NCI-H345 (cell line): ENCODE measurements at places on chromosomes 3 and 15.
A peak's percentile ranks its signal among the peaks of the same experiment; 100 is the strongest.

- DNase-seq: no peak
Observed at GRCh38 chr3:9091486-9092235, 128.4 kb upstream of the RAD18 start.

GRCh38 chr3:78703944-78704343 is 1063.9 kb downstream of the ROBO1 start:
- DNase-seq: no peak

GRCh38 chr3:25144430-25144829 is 283.6 kb upstream of the RARB start:
- DNase-seq: no peak

DNA sequence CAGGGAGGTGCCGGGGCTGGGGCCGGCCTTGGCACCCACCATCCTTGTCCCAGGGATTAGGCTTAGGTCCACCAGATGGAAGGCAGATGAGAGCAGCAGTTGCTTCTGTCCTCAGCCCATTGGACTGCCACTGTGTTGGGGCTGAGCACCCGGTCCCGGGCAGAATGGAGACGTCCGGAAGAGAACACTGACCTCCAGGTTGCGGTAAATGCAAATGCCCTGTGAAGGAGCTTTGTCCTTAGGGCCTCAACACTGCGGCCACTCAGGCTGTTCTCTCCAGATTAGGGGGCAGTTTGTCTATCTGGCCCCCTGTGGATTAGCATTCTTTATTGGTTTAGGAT is at the start of gene SERINC4:
TSS of gene SERINC4 (minus strand) at position 276 of the 341 bp plus-strand sequence. CDS start at position 42, 234 bp downstream.
- DNase-seq: no peak

- no peak for DNase-seq
Observed at GRCh38 chr15:48049736-48050135, 71.1 kb upstream of the SLC24A5 start.

DNA sequence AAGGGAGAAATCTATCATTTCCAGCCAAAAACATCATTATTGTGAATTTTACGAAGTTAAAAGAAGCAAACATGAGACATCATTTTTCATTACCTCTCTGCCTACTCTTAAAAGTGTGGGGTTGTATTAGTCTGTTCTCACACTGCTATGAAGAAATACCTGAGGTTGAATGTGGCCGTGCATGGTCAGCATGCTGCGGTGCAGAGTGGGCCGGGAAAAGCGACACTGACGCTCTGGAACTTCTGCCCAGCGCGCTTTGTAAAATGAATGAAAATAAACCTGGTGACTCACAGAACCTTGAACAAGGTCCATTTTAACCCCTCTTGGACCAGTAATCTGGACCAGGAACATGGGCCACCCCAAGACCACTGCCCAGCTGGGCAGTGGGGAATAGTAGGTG is 31.0 kb upstream of the DNAJC13 start:
- DNase-seq: no peak

GRCh38 chr3:42288385-42288784 is 22.4 kb upstream of the CCK start:
- DNase-seq: peak; percentile 62

GRCh38 chr3:48607519-48607918 is 1.9 kb downstream of the UQCRC1 start:
- DNase-seq: no peak

DNA sequence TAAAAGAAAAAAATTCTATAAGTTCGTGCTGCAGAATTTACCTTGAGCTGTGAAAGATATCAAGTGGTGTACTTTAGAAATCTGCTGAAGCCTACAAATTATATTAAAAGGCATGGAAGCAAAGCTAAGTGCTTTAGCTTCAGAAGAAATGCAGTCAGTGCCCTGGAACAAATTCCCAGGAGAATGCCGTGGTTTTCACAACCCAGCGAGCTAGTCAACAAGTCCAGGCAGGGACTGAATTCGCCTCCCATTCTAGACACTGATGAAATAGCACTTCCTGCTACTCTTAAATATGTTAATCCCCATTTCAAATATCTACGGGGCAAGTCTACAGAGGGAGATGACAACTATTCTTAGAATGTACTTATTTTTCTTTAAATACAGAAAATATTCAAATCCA is 326.4 kb upstream of the IGF1R start:
- peak; percentile 44 for DNase-seq

DNA sequence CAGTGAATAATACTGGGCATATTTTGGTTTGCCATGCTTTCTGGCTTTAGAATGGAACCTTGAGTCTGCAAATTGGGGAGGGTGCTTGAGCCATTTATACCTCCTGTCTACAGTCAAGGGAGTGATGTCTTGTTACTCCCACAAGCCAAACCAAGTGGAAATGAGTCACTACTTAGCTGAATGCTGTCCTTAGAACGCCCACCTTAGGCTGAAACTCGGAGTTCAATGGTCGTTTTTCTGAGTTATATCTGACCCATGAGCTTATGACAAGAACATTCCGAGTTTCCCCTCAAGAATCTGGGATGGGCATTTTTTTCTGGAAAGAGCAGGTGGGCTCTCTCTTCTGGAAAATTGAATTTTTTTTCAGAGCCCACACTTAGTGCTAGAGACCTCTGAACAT is 17.4 kb upstream of the CLDN18 start:
- DNase-seq: no peak

GRCh38 chr3:11128682-11129632 is 25.3 kb upstream of the HRH1 start:
- no peak for DNase-seq

GRCh38 chr3:102722317-102722716 is 287.5 kb downstream of the ZPLD1 start:
- DNase-seq: no peak

DNA sequence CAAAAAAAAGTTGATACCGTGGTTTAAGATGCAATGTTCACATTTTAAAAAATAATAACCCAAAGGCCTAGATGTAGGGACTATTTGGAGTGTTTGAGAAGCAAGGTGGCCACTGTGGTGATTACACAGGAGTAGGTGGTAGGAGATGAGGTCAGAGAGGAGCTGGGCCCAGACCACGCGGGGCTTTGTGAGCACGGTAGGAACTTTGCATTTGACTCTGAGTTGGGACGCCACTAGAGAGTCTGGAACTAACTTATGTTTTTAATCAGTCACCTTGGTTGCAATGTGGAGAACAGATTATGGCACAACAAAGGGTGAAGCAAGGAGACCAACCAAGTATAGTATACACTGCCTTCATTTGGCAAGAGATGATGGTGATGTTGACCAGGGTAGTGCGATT is 351.7 kb downstream of the MECOM start:
- DNase-seq: no peak

DNA sequence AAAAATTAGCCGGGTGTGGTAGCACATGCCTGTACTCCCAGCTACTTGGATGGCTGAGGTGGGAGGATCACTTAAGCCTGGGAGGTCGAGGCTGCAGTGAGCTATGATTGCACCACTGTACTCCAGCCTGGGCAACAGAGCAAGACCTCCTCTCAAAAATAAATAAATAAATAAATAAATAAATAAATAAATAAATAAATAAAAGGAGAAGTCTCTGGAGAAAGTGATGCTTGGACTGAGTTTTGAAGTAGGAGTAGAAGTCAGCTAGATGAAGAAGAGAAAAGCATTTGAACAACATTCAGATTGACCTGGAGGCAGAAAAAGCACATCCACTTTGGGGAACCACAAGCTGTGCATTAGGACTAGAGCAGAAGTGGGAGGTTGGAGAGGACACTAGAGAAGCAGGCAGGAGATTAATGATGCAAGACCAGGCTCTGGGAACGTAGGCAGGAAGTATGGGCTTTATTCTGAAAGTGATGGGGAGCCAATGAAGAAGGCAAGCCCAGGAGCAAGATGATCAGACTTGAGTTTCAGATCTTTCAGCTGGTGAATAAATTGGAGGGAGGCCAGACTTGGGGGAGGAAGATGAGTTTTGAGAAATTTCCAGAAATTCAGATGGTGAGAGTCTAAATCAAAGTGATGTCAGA is 48.7 kb downstream of the KLHL6 start:
- DNase-seq: no peak

GRCh38 chr15:79341396-79341795 is 30.5 kb downstream of the TMED3 start:
- DNase-seq: no peak

- no peak for DNase-seq
Observed at GRCh38 chr15:77025083-77025901, 30.4 kb downstream of the PSTPIP1 start.

DNA sequence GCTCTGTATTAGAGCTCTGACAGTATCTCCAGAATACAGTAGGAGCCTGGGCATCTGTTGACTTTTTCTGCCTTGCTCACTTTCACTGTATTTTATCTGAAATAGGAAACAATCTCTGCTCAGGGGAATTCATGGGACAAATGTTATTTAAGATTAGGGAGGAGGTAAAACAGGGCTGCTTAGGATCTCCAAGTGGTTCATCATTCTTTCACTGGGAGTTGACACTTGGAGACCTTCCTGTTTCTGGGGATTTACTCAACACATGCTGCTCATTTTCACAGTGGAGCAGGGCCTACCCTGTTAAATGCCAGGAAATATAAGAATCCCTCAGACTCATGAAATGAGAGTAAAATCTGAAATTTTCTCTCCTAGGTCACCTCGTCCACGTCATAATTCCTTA is 185.5 kb downstream of the GAP43 start:
- no peak for DNase-seq

DNA sequence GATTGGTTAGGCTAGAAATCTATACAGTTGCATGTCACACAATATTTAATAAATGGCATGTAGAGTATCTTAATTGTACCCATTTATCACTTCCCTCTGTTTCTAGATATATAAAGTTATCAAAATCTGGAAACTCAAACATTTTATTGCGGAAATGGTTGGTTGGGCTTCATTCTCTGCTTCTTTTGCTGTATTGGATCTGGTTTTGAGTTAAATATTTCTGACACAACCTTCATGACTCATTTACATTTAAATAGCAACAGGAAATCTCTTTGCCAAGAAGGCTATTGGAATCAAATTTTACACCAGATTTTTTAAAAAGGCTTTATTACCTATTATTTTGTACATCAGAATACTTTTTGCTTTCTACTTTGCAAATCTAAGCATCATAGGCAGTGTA is 153.8 kb downstream of the EBLN2 start:
- no peak for DNase-seq

DNA sequence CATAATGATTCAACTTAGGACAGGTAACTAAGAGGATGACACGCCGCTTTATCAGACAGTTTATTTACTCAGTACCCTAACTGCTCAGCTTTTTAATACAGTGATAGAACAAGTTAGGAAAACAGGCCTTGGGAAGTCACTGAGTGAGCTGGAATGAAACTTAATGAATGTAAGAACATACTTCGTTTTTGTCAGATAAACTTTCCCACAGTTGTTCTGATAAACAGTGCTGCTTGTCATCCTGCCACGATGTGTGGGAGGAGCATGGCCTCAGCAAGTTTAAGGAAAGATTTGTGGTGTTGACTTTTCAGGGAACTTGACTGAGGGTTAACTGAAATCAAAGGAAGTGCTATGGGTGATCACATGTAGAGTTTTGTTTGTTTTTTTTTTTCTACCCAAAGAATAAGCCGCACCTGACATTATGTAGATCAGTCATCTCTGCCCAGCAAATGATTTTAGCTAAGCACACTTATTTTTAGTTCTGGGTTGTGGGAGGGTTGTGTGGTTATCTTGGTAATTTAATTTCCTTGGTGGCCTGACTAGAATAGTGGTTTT is 5.6 kb upstream of the P2RY14 start:
- no peak for DNase-seq

DNA sequence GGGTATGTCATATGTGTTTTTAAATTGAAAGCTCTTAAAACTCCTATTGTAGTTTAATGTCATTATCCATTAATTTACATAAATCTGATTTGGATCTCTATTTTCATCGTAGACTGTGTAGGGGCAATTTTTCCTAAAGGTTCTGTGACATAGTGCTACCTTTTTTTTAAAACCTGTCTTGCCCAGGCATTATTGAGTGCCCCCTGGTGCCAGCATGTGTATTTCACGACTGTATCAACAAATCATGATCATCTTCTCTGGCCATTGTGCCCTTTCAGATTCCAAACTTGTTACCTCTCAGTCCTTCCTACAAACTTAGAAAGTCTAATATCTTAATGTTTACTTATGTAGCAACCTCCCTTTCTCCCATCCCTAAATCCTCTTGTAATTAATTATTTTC is 97.2 kb upstream of the FLNB start:
- no peak for DNase-seq

GRCh38 chr3:158405507-158405906 is 165.5 kb upstream of the MLF1 start:
- peak; percentile 1 for DNase-seq

- no peak for DNase-seq
Observed at GRCh38 chr3:52026041-52026440, 30.3 kb downstream of the DUSP7 start.

GRCh38 chr15:75721923-75722870 is 9.5 kb upstream of the CSPG4 start:
- no peak for DNase-seq

DNA sequence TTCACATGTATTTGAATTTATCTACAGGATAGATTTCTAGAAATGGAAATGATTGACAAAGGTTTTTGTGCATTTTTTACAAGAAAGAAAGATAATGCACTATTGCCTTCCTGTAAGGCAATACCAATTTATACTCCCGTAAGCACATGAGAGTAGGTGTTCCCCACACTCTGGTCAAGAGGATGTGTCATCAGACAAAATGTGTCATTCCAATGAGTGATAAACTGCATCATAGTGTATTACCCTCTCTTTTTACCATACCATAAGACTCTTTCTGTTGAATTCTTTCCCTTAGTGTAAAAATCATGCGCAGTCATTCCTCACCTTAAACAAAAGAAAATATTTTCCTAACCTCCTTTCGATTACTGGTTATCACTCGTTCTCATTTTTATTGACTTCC is 251.0 kb downstream of the ROBO1 start:
- DNase-seq: no peak

DNA sequence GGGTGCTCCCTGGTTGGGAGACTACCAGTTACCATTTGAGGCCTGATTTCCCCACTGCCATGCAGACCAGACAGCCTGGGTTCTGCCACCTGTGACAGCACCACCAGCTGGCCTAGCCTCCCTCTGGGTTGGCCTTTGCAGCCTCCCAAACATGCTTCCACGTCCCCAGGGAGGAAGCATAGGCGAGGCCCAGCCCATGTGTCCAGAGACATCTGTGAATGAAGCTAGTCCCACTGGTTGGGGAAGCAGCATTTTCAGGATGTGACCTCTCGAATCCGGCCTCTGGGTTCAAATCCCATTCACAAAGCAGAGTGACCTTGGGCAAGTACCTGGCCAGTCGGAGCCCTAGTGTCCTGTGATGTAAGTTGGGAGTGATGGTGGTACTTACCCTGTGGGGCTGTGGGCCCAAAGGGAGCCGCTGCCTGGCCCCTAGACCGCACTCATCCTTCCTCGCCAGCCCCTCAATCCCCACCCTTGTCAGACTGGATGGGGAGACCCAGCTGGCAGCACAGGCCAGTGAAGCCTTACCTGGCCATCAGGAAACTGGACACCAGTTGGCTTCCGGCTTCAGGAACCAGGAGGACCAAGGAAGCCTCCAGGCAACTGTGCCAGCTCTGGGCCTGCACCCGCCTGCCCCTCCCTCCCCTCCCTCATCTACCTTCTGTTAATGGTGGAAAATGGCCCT is 6.0 kb downstream of the KLF15 start:
- no peak for DNase-seq

DNA sequence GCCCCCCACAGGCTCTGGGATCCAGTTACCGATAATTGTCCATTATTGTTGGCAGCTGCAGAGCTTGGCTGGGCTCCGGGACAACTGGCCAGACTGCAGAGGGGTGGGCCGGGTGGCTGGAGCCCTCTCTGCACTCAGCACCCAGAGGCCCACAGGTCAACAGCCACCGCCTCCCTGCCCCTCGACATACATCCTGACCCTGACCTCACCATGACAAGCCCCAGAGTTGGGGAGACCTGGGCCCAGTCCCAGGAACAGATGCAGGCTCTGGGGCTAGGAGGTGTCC is 22.4 kb downstream of the PTH1R start:
- DNase-seq: no peak
